Esophagus mucosa (tissue), 1 donor: ENCODE measurements at places on chromosomes 1 and 21. TPM values are rescaled to one million over a fixed set of nuclear protein-coding genes. Genes with fewer than 3 reads are reported as not detected.

DNA sequence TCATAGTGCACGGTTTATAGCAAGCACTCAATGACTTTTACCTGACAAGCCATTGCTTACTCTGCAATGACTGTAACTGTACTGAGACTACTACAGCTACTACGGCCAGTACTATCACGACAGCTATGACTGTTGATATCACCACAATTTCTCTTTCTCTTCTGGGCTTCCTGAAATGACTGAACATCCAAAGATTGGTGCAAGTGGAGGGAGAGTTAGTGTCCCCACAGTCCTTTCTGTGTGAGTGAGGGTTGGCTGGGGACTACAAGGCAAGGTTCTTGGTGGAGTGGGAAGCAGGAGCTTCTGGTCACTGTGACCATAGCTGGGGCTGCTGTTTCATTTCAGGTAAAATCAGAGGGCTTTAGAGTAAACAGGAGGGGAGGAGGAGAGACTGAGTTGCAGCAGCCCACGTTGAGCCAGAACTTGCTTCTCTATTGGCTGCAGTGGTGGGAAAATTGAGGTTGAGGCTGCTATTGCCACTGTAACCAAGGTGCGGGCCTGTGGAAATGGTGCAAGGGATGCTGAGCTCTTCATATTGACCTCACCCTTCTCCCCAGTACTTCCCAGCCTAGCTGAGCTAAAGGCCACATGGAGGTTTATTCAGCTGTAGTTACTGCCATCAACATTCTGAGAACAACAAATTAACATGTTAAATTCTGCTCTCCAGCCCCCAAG lies 14.1 kb upstream of the IL10 start:
- no peak for ATAC-seq

GRCh38 chr1:47646676-47647075 lies 208.8 kb downstream of the FOXD2 start:
- peak; percentile 44 for ATAC-seq

- no peak for ATAC-seq
Observed at GRCh38 chr1:19461220-19461554, 24.2 kb downstream of the CAPZB start.

DNA sequence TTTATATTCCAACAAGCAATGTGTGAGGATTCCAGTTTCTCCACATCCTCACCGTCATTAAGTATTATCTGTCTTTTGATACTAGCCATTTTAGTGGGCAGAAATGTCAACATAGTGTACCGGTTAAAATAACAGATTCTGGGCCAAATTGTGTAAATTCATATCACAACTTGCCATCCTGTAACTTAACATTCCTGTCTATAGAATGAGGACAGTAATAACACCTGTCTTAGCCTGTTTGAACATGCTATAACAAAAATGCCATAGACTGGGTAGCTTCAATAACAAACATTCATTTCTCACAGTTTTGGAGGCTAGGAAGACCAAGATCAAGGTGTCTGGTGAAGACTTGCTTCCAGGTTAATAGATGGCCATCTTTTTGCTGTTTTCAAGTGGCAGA lies 491.1 kb downstream of the PTBP2 start:
- no peak for ATAC-seq

GRCh38 chr1:32989160-32990050 lies 24.8 kb upstream of the RNF19B start:
- ATAC-seq = peak; percentile 61

Gene CRABP2
- 1,373 TPM for total RNA-seq

- ATAC-seq = no peak
Observed at GRCh38 chr1:95407886-95408291, 173.9 kb downstream of the RWDD3 start.

DNA sequence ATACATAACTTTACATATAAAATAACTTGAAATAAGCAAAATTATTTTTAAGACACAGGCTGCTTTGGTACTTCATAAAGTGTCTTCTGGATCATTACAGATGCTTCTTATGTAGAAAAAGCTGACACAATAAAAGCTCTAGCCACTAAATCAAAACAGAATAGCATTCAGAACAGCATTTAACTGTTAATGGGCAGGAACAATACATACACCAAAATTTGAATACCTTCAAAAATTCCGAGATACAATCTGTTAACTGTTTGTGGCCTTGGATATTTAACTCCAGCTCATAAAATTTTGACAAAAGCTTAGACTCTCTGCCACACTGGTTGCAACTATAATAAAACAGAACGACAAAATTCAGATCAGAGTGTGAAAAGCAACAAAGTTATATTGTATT lies 31.7 kb downstream of the USP48 start:
- ATAC-seq = no peak

Gene SERPINC1
- total RNA-seq = 0.32 TPM

DNA sequence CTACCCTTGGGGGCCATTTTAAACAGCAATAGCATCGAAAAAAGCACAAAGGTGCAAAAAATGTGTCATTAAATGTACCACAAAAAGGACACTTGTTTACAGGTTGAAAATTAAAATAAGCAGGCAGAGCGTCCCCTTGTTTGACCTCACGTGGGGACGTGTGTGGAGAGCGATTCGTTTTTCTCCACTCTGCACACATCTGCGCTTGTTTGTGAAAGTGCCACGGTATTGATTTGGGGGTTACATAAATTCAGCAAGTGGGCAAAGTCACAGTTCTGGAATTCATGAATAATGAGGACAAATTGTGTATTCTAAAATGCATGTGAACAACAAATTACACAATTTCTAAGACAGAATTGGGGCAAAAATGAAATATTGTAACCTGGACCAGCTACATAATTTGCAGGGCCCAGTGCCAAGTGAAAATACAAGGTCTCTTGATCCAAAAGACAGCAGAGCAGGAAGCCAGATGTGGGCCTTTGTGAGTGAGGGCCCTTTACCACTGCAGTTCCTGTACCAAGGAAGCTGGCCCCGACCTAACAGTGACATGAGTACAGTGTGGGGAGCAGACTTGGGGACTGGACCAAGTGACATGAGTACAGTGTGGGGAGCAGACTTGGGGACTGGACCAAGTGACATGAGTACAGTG lies 43.9 kb downstream of the ZBTB18 start:
- ATAC-seq = no peak

- no peak for ATAC-seq
Observed at GRCh38 chr1:165508291-165508690, 35.5 kb upstream of the LRRC52 start.

DNA sequence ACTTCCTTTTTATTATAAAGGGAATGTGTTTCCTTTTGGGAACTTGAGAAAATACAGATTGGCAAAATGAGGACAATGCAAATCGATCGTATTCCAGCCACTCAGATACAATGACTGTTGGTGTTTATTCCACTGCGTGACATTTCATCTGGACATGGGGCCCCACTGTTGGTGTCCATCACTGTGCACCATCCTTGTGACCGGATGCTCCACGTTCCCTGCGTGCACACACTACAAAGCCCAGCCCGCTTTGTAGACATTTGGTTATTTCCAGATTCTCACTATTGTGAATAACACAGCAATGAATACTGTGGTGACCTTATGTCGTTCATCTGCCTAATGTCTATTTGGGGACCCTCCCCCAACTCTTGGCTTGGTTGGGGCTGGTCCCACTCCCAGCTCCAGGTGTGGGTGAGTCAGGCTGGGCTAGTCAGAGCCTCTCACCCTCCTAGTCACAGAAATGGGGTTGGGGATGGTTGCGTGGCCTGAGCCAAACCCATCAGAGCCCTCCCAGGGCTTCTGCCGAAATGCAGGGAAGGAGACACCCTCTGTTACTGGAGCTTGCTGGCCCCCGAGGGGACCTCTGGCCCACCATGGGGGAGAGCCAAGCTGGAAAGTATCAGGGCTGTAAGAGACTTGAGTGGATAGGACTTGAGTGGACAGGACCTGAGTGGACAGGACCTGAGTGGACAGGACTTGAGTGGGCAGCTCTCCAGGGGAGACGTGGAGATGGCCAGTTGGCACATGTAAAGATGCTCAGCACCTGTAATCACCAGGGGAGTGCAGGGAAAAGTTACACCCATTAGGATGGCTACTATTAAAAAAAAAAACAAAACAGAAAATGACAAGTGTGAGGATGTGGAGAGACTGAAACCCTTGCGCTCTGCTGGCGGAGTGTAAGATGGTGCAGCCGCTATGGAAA lies 57.1 kb upstream of the ADARB1 start:
- no peak for ATAC-seq

GRCh38 chr1:77164434-77164944 lies 54.7 kb downstream of the PIGK start:
- no peak for ATAC-seq

Gene ANGPTL1
- 4.1 TPM for total RNA-seq

Gene SESN2
- 26.2 TPM for total RNA-seq

DNA sequence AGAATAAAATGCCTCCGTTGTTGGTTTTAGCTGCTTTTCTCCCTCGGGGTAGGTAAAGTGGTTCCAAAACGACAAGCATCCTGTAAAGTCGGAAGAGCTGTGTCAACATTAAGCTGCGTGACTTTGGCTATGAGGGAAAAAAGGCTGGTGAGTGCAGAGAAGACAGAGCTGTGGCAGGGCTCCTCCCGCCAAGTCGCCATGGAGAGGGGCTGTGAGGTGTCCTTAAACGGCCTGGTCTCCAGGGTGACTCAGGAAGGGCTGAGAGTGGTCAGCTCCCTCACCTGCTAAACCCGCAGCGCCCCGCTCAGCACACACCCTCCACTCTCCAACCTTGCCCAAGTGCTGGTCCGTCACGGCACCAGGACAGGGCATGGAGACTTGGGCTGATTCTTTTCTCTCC lies 91.6 kb upstream of the SAMD11 start:
- ATAC-seq = no peak

DNA sequence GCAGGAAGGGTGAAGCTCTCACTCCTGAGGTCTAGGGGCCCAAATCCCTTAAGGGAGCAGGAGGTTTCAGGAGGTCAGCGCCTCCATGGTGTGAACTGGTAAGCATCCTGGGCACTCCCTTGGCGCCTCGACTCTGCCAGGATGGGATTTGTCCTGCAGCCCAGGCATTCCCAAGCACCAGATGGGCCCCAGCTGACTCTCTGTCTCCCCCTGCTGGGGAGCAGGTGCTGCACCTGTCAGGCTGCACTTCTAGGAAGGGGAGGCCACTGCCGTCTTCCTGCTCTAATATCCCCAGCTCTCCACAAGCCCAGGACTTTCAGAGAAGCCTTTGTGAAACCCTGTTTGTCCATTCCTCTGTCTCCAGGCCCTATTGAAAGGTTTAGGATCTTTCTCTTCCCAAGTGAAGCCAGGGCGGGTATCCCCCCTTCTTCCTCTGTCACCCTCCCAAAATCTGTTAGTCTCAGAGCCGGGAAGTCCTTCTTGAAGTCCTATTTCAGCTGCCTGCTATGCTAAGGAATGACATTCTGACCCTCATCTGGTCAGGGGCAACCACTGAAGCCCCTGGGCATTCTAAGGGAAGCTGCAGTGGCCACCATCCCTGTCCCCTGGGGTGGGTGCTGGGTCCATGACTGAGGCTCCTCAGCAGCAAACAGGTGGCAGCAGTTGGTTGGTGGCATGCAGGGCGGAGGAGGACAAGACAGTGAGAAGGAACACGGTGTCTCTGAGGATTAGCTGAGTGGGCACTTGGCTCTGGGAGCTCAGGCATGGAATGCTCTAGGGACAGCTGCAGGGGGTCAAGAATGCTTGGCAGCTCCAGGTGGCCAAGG lies 3.2 kb downstream of the MYBPH start:
- peak; percentile 70 for ATAC-seq

Gene TRIM17
- total RNA-seq = 1.3 TPM

Gene MX2
- total RNA-seq = 4.2 TPM

DNA sequence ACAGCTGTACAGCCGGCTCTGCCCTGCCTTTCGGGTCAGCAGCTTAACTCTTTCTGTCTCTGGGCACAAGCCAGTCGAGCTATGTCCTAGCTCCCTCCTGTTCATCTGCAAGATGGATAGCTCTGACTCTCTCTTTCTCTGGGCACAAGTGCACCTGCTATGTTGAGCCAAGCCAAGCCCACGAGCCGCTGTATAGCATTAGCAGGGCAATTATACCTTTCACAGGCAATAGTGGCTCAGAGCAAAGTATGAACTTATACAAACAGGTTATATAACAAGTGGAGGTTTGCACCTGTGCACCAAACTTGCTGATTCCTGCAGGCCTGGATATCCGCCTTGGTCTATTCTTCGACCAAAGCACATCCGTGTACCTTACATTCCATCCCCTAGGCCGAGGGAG lies 33.0 kb upstream of the CR2 start:
- no peak for ATAC-seq
